Sigmoid colon (tissue), 7 donors: ENCODE measurements at places on chromosomes 7 and 10. TPM values are rescaled to one million over a fixed set of nuclear protein-coding genes. Genes with fewer than 3 reads are reported as not detected.

The CYP26A1 gene
- not detected for total RNA-seq

The NPS gene
- total RNA-seq, result not detected

The LIMK1 gene
- total RNA-seq, result 4.6 TPM

The VAX1 gene
- not detected for total RNA-seq

The ANKRD7 gene
- 1.1 TPM for total RNA-seq

The NHLRC2 gene
- total RNA-seq, result 67.8 TPM

The MKX gene
- total RNA-seq, result 11.6 TPM

The PBLD gene
- 4.6 TPM for total RNA-seq

The BTBD16 gene
- total RNA-seq, result 0.55 TPM

The DRGX gene
- total RNA-seq, result not detected

The HSPA12A gene
- total RNA-seq, result 13.6 TPM

The TLL2 gene
- 0.36 TPM for total RNA-seq

The SYT15 gene
- total RNA-seq, result 1.1 TPM

The DDX56 gene
- total RNA-seq, result 56.1 TPM

The STAG3 gene
- total RNA-seq, result not detected

The CASP7 gene
- total RNA-seq, result 15.5 TPM

The SEMA3E gene
- 10.5 TPM for total RNA-seq

The SFTPA1 gene
- total RNA-seq, result not detected

The LRRN3 gene
- total RNA-seq, result 0.41 TPM

The ABCA13 gene
- 0.14 TPM for total RNA-seq

The GSAP gene
- 15.1 TPM for total RNA-seq

The ANKRD30A gene
- total RNA-seq, result not detected

The SLC18A3 gene
- not detected for total RNA-seq

The HOXA10 gene
- 55.9 TPM for total RNA-seq

The ERVW-1 gene
- total RNA-seq, result not detected

The AKR1D1 gene
- total RNA-seq, result not detected

The PRSS37 gene
- not detected for total RNA-seq

The HMX2 gene
- 0.55 TPM for total RNA-seq

The NKX2-3 gene
- total RNA-seq, result 35.2 TPM

The CYP3A4 gene
- not detected for total RNA-seq

The PAX4 gene
- not detected for total RNA-seq

The KCNMA1 gene
- 332 TPM for total RNA-seq

The PCLO gene
- total RNA-seq, result 2.3 TPM

The CHAT gene
- total RNA-seq, result not detected

The HOXA5 gene
- total RNA-seq, result 10.2 TPM

The UNCX gene
- total RNA-seq, result not detected

The HGF gene
- total RNA-seq, result 5.6 TPM

The NME8 gene
- not detected for total RNA-seq

The LHFPL3 gene
- total RNA-seq, result 0.36 TPM

The CAMK2G gene
- total RNA-seq, result 221 TPM

The MBL2 gene
- total RNA-seq, result not detected
